GM12891 (cell line): ENCODE measurements at places on chromosomes 7 and 10.
A peak's percentile ranks its signal among the peaks of the same experiment; 100 is the strongest.

DNA sequence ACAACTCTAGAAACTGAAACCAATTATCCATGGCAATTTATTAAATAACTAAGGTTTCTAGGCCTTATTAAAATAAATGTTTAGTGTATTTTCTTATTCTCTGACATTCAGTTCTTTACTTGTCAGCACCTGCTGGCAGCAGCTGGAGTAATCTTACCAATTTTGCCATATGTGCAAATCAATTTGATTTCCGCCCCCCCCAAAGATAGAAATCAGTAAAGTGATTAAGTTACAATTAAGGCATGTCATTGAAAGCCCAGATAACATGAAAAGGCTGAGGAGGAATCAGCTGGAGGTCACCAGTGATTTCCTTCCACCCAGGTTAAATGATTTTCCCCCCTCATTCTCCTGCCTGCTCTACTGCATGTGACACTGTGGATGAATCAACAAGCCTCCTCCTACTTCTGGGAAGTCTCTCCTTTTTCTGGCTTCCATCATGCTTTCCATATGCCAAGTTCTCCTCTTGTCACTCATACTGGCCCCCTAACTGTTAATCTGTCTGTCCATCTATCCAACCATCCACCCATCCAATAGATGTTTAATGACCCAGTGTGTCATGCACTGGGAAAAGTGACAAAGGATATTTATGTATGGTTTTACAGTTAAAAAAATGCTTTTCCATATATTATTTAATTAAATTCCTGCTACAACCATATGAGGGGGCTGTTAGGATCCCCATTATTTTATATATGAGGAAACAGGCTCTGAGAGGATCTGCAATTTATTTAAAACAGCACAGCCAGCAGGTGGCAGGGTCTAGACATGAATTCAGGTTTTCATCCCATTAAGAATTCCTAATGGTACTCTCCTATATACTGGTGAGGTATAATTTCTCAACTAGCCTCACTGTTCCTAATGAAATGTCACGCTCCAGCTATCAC, 116.5 kb downstream of the ATXN7L1 start:
- no peak for DNase-seq

GRCh38 chr7:133812877-133813276, 314.3 kb upstream of the LRGUK start:
- no peak for DNase-seq

DNA sequence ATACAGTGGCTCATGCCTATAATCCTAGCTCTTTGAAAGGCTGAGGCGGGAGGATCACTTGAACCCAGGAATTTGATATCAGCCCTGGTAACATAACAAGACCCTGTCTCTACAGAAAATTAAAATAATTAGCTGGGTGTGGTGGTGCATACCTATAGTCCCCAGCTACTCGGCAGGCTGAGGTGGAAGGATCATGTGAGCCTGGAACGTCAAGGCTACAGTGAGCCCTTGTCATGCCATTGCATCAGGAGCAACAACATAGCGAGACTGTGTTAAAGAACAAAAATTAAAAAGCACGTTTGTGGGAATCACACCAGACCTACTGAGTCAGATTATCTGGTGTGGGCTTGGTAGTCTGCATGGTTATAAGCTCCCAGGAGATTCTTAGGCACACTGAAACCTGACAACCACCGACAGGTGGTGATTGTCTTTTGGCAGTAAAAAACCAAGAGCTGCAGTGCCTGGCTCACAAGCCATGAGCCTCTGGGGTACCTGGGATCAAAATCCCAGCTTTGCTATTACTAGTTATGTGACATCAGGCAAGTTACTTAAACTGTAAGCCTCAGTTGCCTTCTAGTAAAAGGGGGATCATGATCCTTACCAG, 146.9 kb downstream of the SND1 start:
- no peak for DNase-seq

GRCh38 chr10:131431533-131431932, 120.0 kb upstream of the TCERG1L start:
- DNase-seq = no peak

GRCh38 chr10:123422261-123422660, 243.9 kb upstream of the GPR26 start:
- no peak for DNase-seq

DNA sequence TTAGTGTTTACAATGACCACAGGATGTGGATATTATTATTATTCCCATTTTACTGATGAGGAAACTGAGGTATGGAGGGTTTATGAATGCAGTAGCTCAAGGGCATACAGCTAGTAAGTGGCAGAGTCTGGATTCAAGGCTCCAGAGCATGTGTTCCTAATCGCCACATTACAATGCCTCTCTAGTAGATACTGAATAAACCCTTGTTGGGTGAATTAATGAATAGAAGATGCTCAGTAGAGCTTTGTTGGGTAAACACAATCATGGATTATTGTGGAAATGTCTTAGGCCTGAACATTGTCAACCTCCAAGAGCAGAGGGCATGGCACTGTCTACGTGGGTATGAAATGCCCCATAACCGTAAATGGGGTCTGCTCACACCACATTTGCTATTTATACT, 545.3 kb downstream of the LRMDA start:
- no peak for DNase-seq

- DNase-seq = no peak
Observed at GRCh38 chr10:110373059-110373458, 68.3 kb upstream of the SMNDC1 start.

DNA sequence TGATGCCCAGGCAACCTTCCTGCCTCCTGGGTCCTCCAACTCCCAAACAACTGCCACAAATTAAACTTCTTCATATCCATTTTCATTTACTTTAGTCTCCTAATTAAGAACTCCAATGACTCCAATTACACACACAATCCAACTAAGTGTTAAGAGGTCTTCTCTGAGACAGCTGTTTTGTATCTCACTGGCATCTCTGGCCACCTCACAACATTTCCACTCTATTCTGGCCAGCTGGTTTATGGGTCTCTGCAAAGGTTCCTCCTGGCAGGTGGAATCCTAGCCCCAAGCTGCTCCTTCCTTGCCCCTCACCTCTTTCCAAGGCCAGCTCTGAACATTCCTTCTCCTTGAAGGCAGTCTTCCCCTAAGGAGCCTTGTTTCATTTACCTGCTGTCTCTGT, 123.1 kb upstream of the HPS1 start:
- DNase-seq = no peak

- DNase-seq = no peak
Observed at GRCh38 chr7:573933-574381, 54.3 kb upstream of the PDGFA start.

GRCh38 chr10:104456802-104457542, 103.3 kb downstream of the CFAP58 start:
- no peak for DNase-seq

- DNase-seq = no peak
Observed at GRCh38 chr10:119724593-119725516, 995 bp upstream of the INPP5F start.

DNA sequence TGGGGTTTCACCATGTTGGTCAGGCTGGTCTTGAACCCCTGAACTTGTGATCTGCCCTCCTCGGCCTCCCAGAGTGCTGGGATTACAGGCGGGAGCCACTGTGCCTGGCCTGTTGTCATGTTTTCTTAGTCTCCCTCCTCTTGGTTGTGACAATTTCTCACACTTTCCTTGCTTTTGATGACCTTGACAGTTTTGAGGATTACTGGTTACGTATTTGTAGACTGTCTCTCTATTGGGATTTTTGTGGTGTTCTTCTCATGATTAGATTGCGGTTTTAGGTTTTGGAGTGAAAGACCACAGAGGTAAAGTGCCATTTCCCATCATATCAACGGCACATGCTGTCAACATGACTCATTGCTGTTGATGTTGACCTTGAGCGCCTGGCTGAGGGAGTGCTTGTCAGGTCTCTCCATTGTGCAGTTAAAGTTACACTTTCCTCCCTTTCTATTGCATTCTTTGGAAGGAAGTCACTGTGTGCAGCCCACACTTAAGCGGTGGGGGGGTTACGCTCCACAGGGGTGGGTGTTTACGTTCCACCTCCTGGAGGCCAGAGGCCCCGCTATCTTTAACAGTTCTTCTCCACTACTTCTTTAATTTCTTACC, 10.8 kb downstream of the NEURL1 start:
- no peak for DNase-seq

DNA sequence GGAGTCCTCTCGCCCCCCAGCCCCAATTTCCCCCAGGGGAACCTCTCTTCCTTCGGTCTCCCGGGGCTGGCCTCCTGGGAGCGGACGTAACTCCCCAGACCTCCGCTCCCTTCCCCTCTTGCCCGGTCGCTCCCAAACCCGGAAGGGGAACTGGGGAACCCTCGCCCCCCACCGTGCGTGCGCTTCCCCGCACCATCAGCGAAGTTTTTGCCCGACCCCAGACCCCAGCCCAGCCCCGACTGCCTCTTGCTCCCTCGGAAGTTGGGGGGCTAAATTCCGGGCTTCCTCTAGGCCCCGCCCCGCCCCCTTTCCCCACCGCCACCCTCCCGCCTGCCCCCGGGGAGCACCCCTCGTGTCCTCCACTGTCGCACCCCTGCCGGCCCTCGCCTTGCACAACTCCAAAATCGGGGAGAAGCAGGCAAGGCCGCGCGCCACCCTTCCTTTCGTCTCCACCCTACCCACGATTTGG, 436 bp downstream of the GNB2 start:
- DNase-seq = peak; percentile 20

- no peak for DNase-seq
Observed at GRCh38 chr7:77799078-77799964, 748 bp downstream of the PHTF2 start.

DNA sequence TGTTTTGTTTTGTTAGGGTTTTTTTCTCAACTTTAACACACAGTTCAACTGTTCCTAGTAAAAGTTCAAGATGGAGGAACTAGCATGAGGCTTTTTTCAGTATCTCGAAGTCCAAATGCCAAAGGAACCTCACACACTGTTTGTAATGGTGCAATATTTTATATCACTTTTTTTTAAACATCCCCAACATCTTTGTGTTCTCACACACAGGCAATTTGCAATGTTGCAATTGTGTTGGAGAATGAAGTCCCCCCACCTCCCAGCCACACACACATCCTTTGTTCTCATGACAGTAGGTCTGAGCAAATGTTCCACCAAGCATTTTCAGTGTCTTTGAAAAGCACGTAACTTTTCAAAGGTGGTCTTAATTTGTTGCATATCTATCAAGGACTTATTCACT, 120.9 kb downstream of the TWIST1 start:
- DNase-seq = no peak

GRCh38 chr10:5581670-5582566, 57.2 kb downstream of the CALML3 start:
- DNase-seq = no peak

GRCh38 chr7:112398534-112398933, 51.7 kb upstream of the IFRD1 start:
- DNase-seq = no peak

GRCh38 chr10:86082556-86082955, 284.0 kb downstream of the GRID1 start:
- DNase-seq = no peak

DNA sequence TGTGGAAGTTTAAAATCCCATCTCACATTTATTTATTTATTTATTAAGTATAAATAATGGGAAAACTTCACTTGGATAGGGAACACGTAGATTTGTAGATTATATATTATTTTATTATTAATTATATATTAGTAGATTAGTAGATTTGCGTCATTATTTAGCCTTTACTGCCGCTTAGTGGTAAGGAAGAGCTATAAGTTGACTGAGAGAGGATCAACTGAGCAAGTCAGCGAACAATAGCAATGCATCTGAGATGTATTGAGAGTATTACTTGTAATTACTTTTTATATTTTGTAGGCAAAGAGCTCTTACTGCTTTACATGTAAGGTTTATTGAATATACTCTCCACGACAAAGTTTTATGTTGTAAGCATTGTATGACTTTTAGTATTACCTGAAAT, 244.5 kb upstream of the ANKRD30A start:
- no peak for DNase-seq

DNA sequence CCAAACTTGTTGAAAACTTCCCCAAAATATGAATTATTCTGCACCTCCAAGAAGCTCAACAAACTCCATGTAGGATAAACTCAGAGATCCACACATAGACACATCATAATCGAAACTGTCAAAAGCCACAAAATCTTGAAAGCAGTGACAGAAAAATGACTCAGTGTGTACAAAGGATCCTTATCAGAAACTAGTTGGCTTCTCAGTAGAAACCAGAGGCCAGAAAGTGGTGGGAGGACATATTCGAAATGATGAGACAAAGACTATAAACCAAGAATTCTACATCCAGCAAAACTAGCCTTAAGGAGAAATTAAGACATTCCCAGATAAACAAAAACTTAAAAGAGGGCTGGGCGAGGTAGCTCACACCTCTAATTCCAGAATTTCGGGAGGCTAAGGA, 38.5 kb downstream of the MCMBP start:
- DNase-seq = no peak

DNA sequence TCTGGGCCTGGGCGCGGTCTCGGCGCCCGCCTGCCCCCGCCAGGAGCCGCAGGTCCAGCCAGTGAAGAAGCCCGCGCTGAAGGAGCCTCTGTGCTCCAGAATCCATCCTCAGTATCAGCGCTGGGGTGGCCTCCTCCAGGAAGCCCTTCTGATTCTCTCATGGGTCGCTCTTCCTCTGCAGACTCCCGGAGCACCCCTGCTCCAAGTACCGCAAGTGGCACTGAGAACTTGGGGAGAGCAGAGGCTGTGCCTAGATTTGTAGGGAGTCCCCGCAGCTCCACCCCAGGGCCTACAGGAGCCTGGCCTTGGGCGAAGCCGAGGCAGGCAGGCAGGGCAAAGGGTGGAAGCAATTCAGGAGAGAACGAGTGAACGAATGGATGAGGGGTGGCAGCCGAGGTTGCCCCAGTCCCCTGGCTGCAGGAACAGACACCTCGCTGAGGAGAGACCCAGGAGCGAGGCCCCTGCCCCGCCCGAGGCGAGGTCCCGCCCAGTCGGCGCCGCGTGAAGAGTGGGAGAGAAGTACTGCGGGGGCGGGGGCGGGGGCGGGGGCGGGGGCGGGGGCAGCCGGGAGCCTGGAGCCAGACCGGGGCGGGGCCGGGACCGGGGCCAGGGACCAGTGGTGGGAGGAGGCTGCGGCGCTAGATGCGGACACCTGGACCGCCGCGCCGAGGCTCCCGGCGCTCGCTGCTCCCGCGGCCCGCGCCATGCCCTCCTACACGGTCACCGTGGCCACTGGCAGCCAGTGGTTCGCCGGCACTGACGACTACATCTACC, at the start of gene ALOX5:
ALOX5 (plus strand) TSS at position 641 of the 774 bp plus-strand sequence; CDS start at position 705, 64 bp downstream.
- DNase-seq = peak; percentile 66

GRCh38 chr7:127438836-127439235, 46.3 kb upstream of the ZNF800 start:
- DNase-seq = no peak

GRCh38 chr7:95104739-95105138, 197.3 kb downstream of the PPP1R9A start:
- DNase-seq = no peak

DNA sequence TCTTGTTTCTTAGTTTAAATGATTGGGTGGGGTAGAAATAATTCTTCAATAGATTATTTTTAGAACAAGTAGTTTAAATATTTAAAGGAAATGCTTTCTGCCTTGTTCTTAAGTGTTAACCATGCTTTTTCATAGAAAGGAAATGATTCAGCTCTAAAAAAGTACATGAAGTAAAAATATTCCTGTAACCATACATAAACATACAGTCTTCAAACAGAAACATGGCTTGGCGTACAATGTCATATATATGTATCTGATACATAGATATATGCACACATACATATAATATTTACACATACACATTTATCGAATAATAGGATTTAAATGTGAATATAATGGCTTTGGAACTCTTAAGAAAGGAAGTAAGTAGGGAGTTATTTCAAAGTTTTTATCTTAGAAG, 84.4 kb downstream of the RUNDC3B start:
- DNase-seq = no peak
